ENCODE measurements at places on chromosomes 16 and 17.

DNA sequence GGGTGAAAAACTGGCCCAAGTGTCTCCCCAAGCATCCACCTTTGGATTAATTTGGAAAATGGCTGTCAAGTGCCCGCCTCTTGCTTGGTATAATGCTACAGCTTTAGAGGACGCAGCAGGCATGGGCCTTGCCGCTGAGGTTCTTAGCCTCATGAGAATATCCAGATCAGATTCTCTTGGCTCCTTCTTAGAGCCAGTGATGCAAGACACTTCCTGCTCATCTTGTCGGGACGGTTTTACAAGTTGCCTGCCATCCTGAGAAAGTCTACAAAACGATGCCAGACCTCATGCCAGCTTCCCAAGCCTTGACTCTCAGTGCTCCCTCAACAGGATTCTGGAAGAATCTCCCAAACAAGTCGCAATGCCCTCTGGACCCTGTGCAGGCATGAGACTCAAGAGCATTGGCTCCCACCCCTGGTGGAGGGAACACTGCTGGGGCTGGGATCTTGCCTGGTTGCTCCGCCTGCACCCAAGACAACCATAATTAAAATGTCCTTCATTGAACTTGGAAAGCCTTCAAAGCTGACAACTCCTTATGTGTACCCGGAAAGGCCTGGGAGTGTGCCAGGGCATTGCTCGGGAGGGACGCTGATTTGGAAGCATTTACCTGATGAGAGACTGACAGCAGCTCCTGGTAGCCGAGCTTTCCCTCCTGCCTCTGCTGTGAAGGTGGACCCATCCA is 25.8 kb upstream of the STH start:
- DNase-seq: no peak

DNA sequence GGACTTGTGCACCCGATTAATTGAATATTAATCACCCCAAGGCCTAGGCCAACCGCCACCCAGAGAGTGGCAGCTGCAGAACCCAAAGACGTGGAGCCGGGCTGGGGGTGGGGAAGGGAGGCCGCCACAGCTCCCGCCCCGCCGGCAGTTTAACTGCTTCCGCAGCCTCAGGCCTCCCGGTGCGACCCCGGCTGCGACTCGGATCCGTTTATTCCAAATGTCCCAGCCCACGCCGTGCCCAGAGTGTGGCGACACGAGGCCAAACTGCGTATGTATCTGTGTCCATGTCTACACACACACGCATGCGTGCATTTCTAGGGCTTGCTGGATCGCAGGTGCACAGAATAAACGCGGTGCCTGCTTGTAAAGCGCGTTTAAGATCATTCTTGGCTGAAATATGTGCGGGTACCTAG is 802 bp upstream of the TOB1 start:
- peak; percentile 86 for DNase-seq

DNA sequence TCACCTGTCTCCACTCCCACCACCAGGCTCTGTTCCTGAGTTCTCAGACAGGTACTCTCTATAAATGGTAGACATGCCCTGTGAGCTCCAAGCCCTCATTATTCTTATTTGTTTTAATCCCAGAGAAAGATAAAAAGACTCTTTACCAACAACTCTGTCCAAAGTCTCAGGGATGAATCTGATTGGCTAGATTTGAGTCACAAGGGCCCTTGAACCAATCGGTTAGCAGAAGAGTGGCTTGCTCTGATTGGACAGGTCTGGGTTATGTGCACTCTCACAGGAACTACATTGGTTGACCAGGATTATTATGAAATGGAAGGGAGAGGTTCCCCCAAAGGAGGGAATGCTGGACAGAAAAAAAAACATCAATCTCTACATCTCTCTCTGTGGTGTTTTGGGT is 7.5 kb downstream of the COTL1 start:
- no peak for DNase-seq

GRCh38 chr16:23902748-23903414 is 67.1 kb downstream of the PRKCB start:
- DNase-seq: no peak

GRCh38 chr16:63059676-63060075 is 1023.4 kb upstream of the CDH8 start:
- DNase-seq: no peak

DNA sequence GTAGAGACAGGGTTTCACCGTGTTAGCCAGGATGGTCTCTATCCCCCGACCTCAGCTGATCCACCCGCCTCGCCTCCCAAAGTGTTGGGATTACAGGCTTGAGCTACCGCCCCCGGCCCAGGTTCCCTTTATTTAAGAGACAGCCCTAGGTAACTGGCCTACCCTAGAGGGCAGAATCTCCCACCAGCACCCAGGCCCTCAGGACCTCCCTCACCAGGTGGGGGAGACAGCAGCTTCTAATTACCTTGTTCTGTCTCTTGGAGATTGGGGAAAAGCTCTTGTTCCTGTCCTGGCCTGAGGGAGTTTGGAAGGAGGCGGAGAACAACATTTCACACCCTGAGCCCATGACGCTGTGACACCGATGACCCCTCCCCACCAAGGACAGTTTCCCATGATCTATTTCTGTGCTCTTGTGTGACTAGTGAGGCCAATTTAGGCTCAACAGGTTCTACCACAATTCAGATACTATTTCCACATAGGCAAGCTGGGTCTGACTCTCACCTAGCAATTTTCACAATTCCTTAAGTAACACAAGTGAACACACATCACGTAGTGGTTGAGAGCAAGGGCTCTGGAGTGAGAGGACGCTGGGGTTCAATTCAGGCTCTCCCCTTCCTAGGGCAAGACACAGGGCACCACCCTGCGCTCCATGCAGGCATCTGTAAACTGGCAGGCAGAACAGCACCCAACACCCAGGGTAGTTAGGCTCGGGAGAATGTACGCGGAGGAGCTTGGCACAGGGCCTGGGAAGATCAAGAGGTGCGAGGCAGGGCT is 20.4 kb downstream of the HDAC5 start:
- no peak for DNase-seq

GRCh38 chr17:66698270-66698669 is 136.6 kb upstream of the CACNG5 start:
- no peak for DNase-seq

GRCh38 chr17:44409309-44410028 is 20.0 kb upstream of the ITGA2B start:
- no peak for DNase-seq

- DNase-seq: no peak
Observed at GRCh38 chr16:22194707-22195444, 11.2 kb upstream of the EEF2K start.

All from H1 (cell line).